ENCODE measurements at places on chromosomes 16 and 17.

GRCh38 chr16:13193721-13194120, 292.3 kb downstream of the SHISA9 start:
- DNase-seq = no peak

DNA sequence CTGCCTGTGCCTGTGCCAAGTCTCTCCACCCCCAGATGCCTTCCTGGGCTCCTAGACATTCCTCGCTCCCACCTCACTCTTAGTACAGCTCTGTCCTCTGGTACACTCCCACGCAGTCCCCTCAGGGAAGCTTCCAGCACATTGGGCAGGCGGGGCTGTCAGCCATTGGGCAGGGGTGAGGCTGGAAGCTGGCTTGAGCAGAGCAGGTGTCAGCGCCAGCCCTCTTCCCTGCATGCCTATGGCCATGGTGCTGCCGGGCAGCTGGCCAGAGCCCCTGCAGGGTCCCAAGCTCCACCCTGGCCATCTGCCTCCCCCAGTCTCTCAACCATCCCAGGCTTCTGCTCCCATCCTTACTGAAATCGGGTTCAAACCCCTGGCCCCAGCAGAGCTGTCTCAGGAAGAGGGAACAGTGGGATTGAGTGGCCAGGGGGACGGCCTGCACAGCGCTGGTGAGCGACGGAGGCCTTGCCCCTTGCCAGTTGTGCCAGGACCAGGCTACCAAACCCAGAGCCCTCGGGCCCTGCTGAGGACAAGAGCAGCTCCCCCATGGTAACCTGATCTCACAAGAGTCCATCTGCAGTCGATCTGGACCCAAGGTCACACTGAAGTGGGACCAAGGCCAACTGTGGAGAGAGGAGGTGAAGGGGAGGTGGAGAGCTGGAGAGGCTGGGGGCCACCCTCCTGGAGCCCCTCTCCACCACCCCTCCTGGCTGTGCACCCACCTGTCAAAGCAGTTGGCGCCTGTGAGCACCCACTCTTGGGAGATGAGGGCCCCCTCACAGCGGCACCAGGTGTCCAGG, 2.4 kb upstream of the B9D1 start:
- DNase-seq = no peak

DNA sequence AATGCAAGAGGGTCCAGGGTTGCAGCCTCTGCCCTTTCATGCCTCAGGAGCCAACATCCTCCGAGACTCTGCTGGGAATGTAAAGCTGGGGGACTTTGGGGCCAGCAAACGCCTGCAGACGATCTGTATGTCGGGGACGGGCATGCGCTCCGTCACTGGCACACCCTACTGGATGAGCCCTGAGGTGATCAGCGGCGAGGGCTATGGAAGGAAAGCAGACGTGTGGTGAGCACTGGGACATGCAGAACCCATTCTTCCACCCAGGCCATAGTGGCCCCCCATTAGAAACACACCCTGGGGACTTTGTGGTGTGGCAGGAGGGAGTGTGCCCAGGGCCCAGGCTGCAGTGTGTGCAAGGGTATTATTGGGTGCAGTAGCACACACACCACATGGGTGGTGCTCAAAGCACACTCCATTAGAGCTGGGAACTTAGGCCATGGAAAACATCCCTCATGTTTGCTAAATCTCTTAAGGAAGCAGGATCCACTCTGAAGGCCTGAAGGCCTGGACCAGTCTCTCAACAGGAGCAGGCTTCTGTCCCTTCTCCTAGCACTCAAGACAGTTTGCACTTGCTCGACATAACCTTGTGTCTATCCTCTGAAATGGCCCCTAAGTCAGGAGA, 7.6 kb downstream of the LIMD2 start:
- DNase-seq = no peak

- no peak for DNase-seq
Observed at GRCh38 chr17:57362797-57363556, 106.7 kb downstream of the MSI2 start.

DNA sequence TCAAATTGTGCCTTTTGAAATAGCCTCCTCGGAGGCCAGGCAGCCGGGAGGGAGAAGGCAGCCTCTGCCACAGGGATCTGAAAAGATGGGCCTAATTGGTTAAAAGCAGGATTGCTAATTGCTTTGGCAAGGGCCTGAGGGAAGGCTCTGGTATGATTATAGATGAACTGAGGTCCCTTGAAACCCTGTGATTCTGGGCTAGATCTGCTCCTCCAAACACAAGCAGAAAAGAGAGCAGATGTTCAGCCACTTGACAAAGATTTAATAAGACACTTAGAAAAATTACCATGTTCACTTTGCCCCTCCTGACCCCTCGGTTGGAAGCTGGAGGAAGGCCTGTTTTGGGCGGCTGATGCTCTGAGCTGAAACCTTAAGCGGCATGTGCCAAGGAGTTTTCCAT, 209.5 kb upstream of the MPHOSPH6 start:
- DNase-seq = no peak

- DNase-seq = no peak
Observed at GRCh38 chr16:62249069-62249468, 212.8 kb upstream of the CDH8 start.

- DNase-seq = no peak
Observed at GRCh38 chr16:81633680-81634379, 145.3 kb upstream of the PLCG2 start.
